ENCODE measurements at places on chromosomes 7 and 10.

- no peaks in the 10 kb centered on the region for H3K36me3 ChIP-seq
- no peaks in the 10 kb centered on the region for H3K27me3 ChIP-seq
- no peak overlapping the region for H3K4me3 ChIP-seq
- H3K27ac ChIP-seq: no peak overlapping the region
- DNase-seq: no peak
Observed at GRCh38 chr10:10421071-10421470, 596.6 kb upstream of the CELF2 start.

DNA sequence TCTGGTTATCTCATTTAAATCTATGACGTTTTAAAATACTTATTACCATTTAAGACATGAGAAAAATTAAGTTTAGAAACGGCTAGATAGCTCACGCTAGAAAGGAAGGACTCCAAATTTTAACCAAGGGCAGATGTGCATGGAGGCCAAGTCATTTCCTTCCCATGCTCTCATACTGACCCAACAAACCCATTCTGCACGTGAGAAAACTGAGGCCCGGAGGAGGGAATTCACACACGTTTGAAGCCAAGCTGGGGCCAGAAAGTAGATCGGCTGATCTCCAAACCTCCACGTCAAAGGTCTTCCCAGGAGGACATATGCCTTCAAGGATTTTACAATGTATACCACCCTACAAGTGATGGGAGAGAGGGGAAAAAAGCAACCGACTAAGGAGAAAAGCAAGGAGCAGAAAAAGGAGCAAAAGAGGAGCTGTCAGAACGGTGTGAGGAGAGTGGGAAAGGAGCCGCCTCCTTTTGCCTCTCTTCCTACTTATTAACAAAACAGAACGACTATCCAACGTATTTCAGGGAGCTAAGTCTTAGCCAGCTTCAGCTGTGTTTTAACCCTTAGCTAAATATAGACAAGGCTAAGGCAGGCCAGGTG is 645 bp upstream of the SIRT1 start:
- peaks cover 14% of the 10 kb centered on the region for H3K4me1 ChIP-seq
- DNase-seq: no peak
- peaks cover 11% of the 10 kb centered on the region for H3K36me3 ChIP-seq
- no peaks in the 10 kb centered on the region for H3K27me3 ChIP-seq

GRCh38 chr10:51985336-51985735 is 285.9 kb upstream of the CSTF2T start:
- H3K4me3 ChIP-seq: no peak overlapping the region
- no peak for DNase-seq
- H3K27me3 ChIP-seq: no peaks in the 10 kb centered on the region
- peaks cover 16% of the 10 kb centered on the region for H3K4me1 ChIP-seq

GRCh38 chr7:80449836-80450235 is 62.0 kb downstream of the GNAT3 start:
- no peaks in the 10 kb centered on the region for H3K36me3 ChIP-seq
- no peaks in the 10 kb centered on the region for H3K4me1 ChIP-seq
- H3K27me3 ChIP-seq: no peaks in the 10 kb centered on the region
- no peak for DNase-seq
- H3K27ac ChIP-seq: no peak overlapping the region
- no peak overlapping the region for H3K4me3 ChIP-seq

DNA sequence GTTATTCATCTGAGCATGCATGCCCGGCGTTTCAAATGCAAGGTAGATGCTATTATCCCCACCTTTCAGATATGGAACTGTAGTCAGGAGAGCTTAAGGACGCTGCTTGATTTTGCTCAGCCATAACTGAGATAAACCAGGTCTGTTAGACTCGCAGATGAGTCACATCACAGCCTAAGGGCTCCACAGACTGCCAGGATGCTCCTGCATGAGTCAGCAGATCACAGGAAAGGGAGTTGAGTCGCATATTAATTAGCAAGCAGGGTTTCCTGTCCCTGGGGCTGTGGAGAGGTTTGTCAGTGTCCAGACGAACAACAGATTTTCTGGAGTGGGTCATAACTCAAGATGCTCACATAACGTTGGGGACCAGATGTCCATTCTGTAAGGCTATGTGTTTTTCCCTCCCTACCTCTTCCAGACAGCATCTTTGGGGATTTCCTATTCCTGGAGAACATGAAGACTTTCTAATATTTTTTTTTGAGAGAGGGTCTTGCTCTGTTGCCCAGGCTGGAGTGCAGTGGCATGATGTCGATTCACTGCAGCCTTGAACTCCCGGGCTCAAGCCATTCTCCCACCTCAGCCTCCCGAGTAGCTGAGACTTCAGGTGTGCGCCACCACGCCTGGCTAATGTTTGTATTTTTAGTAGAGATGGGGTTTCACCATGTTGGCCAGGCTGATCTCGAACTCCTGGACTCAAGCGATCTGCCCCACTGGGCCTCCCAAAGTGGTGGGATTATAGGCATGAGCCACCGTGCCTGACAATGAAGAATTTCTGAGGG is 36.7 kb downstream of the PFKFB3 start:
- H3K36me3 ChIP-seq: peaks cover 18% of the 10 kb centered on the region
- peak; percentile 57 for DNase-seq
- H3K4me1 ChIP-seq: peaks cover 10% of the 10 kb centered on the region
- H3K27me3 ChIP-seq: no peaks in the 10 kb centered on the region
- peak overlapping the region; percentile 35 for H3K27ac ChIP-seq

DNA sequence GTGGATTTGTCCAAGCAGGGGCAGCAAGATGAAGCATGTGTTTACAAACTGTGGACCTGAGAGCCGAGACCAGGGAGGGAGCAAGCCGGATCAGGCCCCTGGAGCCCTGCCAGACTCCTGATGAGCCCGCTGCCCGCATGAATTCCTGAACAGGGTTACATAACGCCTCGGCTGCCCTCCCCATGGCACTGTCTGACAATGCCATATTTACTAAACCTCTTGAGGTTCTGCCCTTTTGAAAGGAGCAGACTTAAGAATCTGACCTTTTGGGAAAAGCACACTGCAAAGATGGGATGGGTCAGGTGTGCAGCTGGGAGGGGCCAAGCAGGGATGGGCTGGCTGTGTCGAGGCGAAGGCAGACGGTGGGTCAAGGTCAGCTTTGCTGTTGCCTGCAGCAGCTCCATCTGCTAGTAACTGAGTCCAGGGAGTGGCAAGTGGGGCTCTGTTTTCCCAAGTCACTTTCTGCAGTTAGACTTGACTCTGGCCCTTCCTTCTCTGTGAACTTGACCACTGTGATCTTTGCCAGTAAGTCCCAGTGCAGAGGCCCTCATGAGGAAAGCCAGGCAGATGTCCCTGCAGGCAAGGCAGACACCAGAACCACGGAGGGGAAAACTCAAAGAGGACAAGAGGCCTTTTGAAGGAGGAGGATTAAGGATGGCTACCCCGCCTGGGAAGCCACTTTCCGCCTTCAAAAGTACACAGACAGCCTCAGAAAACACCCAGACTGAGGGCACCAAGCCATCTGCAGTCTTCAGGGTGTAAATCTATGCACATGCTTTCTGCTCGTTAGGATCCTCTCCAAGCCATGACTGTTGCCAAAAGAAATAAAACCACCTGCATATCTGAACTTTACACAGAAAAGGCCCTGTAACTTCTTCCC is 175.8 kb downstream of the TNS3 start:
- DNase-seq: no peak
- no peaks in the 10 kb centered on the region for H3K27me3 ChIP-seq

DNA sequence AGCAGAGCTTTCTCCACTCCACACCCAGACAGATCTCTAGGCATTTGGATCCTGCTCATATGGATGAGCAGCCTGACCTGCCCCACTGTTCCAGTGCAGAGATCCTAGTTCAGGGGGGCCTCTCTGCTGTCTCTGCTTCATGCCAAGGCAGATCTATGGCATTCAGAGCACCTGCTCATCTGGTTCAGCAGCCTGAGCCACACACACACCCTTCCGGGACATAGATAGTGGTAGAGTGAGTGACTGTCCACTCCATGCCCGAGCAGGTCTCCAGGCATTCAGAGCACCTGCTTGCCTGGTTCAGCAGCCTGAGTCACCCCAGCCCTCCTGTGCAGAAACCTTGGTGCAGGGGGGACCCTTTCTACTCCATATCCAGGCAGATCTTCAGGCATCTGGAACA is 54.3 kb upstream of the ZNF800 start:
- no peak overlapping the region for H3K4me3 ChIP-seq
- no peak for DNase-seq
- H3K27ac ChIP-seq: no peak overlapping the region
- no peaks in the 10 kb centered on the region for H3K4me1 ChIP-seq
- no peaks in the 10 kb centered on the region for H3K27me3 ChIP-seq

DNA sequence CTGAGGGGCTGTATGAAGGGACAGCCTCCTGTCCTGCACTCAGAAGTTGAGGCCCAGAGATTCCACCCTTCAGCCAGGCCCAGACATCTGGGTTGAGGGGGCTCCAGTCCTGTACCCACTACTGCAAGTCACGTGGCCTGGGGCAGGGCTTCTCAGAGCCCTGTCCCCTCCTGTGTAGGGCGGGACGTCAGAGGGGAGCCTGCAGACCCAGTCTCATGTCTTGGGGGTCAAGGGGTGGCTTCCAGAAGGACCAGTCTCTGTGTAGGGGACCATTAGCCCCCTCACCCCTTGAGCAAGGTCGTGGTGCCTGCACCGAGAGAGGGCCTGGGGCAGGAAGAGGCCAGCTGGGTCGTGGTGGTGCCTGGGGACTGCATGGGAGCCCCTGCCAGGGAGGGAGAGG is 593 bp upstream of the PILRA start:
- no peaks in the 10 kb centered on the region for H3K4me1 ChIP-seq
- H3K27me3 ChIP-seq: no peaks in the 10 kb centered on the region
- peak overlapping the region; percentile 52 for H3K27ac ChIP-seq
- H3K36me3 ChIP-seq: peaks cover 3% of the 10 kb centered on the region
- no peak for DNase-seq
- H3K4me3 ChIP-seq: no peak overlapping the region

DNA sequence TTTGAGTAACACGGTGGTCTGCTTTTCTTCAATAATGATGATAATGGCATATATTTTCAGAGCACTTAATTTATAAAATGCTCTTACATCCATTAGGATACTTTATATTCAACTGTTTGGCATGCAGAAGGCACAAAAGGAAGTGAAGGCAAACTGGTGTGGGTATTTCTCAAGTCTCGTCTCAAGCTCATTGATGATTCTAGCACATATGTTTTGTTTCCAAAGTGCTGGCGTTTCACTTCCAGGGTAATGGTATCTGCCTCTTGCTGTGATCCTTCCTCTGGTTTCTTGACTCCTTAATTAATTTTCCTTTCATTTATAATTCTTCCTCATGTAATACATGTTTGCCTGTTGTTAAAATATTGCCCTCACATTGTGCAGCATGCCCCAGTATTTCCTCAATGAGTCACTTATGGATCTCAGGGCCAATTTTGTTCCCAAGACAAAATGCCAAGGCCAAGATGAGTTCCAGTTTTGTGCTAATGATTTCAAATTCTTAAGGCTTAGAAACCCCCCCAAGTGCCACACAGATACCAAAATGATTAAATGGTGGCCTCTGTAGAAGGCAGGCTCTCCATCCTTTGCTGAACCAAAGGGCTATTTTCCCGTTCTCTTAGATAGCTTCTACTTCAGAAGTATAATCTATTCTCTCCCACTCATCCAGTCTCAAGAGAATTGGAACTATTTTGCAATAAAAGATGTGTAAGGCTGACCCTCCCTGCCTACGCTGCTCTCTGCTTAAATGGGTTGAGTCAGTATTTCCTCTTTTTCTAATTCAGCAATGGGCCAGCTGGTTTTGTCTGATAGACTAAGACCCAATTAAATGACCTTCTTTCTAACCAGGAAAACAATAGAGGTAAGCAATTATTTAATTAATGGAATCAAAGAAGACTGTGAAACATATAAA is 171.2 kb downstream of the ZNF365 start:
- H3K36me3 ChIP-seq: no peaks in the 10 kb centered on the region
- no peak overlapping the region for H3K4me3 ChIP-seq
- H3K27me3 ChIP-seq: no peaks in the 10 kb centered on the region
- H3K4me1 ChIP-seq: no peaks in the 10 kb centered on the region
- no peak for DNase-seq

- DNase-seq: no peak
- no peaks in the 10 kb centered on the region for H3K4me1 ChIP-seq
- H3K27me3 ChIP-seq: no peaks in the 10 kb centered on the region
- H3K27ac ChIP-seq: no peak overlapping the region
Observed at GRCh38 chr7:26356929-26357798, 65.5 kb downstream of the SNX10 start.

- DNase-seq: no peak
- no peak overlapping the region for H3K27ac ChIP-seq
- no peak overlapping the region for H3K4me3 ChIP-seq
Observed at GRCh38 chr10:100520811-100521210, 1.1 kb upstream of the SEC31B start.

- DNase-seq: no peak
- H3K27me3 ChIP-seq: no peaks in the 10 kb centered on the region
- H3K4me3 ChIP-seq: peak overlapping the region; percentile 70
- no peaks in the 10 kb centered on the region for H3K36me3 ChIP-seq
- peaks cover 15% of the 10 kb centered on the region for H3K4me1 ChIP-seq
Observed at GRCh38 chr7:130273081-130273932, 6.6 kb downstream of the CPA2 start.

DNA sequence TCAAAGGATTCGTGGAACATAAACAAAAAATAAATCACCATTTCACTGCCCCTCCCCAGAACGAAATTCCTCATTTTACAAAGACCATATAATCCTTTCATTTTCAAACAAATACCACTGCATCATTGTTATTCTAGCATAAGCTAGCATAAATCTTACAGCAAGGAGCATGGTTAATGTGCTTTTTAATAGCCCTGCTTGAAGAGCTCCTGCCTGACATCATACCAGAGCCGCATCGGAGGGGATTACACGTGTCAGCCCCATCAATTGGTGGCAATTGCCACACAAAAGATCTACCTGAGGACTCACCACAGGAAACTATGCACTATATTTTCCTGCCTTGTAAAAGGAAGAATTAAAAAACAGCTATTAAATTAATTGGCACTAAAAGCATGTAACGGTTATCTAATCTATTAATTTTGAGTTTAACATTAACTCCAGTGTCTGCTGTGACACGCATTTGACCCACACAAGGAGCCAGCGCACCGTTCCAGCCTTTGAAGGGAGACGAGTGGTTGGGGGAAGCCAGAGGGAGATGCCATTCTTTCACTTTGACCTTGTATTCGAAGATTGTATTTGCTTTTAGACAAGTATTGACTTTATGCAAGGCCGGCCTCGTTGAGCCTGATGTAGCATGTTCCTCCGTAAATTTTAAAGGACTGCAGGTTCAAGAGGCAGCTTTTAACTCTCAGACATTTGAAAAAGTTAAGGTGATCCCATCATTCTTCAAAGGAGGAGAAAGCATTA is 261.1 kb upstream of the RNF32 start:
- no peaks in the 10 kb centered on the region for H3K4me1 ChIP-seq
- no peak overlapping the region for H3K27ac ChIP-seq

DNA sequence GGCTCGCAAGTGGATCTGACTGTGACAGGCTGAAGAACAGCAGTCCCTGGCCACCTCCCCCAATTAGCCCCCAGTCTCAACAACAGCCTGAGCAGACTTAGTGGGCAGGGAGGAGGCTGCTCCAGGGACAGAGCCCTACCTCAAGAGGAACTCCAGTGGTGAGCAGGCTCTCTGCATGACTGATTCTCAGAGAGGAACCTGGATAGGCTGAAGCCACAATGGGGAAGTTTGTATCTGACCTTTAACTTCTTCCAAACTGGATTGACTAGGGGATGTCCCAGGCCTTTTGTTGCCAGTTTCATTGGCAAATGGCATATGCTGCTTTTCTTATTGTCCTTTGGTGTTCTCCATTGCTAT is 93.0 kb downstream of the ARHGAP22 start:
- H3K4me3 ChIP-seq: no peak overlapping the region
- H3K27ac ChIP-seq: no peak overlapping the region
- no peaks in the 10 kb centered on the region for H3K27me3 ChIP-seq
- no peaks in the 10 kb centered on the region for H3K4me1 ChIP-seq
- H3K36me3 ChIP-seq: no peaks in the 10 kb centered on the region
- no peak for DNase-seq

GRCh38 chr7:29147821-29148220 is 1.5 kb upstream of the CPVL start:
- H3K36me3 ChIP-seq: no peaks in the 10 kb centered on the region
- no peak overlapping the region for H3K27ac ChIP-seq
- H3K4me3 ChIP-seq: no peak overlapping the region
- H3K4me1 ChIP-seq: no peaks in the 10 kb centered on the region
- no peak for DNase-seq
